ENCODE measurements at places on chromosomes 4 and X. TPM values are rescaled to one million over a fixed set of nuclear protein-coding genes. Genes with fewer than 3 reads are reported as not detected.

TEX13A gene
- total RNA-seq = not detected

SSX2B gene
- not detected for total RNA-seq

CXCR3 gene
- not detected for total RNA-seq

CLDN34 gene
- total RNA-seq = not detected

USP27X gene
- total RNA-seq = 1.8 TPM

ETFDH gene
- total RNA-seq = 283 TPM

F8A1 gene
- total RNA-seq = 30.3 TPM

TLR10 gene
- total RNA-seq = not detected

TCEAL2 gene
- 0.47 TPM for total RNA-seq

ADAM29 gene
- not detected for total RNA-seq

PARM1 gene
- 90.7 TPM for total RNA-seq

RTL3 gene
- 0.14 TPM for total RNA-seq

CYBB gene
- 18.7 TPM for total RNA-seq

VSIG4 gene
- 41.7 TPM for total RNA-seq

BTC gene
- 0.25 TPM for total RNA-seq

NXF2 gene
- not detected for total RNA-seq

CCSER1 gene
- total RNA-seq = 13.2 TPM

S100G gene
- total RNA-seq = not detected

SUPT20HL1 gene
- total RNA-seq = not detected

AGA gene
- total RNA-seq = 6.4 TPM

AREG gene
- 0.55 TPM for total RNA-seq

SEC24B gene
- total RNA-seq = 26.4 TPM

BMP3 gene
- total RNA-seq = not detected

GAGE12J gene
- total RNA-seq = not detected

OCRL gene
- 10.2 TPM for total RNA-seq

GRPR gene
- total RNA-seq = 0.30 TPM

SHROOM3 gene
- 16.2 TPM for total RNA-seq

PPP4R3C gene
- total RNA-seq = not detected

IL2RG gene
- total RNA-seq = 0.99 TPM

GATA1 gene
- total RNA-seq = not detected

ACE2 gene
- total RNA-seq = 14.0 TPM

TMEM144 gene
- 11.4 TPM for total RNA-seq

HTN3 gene
- total RNA-seq = not detected

EVC gene
- total RNA-seq = 5.1 TPM

TSPAN5 gene
- total RNA-seq = 1.7 TPM

CPLX1 gene
- 4.8 TPM for total RNA-seq

CLTRN gene
- 0.66 TPM for total RNA-seq

CDS1 gene
- 1.3 TPM for total RNA-seq

CXCL13 gene
- not detected for total RNA-seq

BEX5 gene
- total RNA-seq = 0.99 TPM

CT45A5 gene
- not detected for total RNA-seq

GAGE2A gene
- not detected for total RNA-seq

SH3BGRL gene
- total RNA-seq = 27.0 TPM

SCML1 gene
- 6.8 TPM for total RNA-seq
